Hair follicle dermal papilla cell (primary cell): ENCODE measurements at places on chromosomes 6 and 20. TPM values are rescaled to one million over a fixed set of nuclear protein-coding genes. Genes with fewer than 3 reads are reported as not detected.

Gene COX4I2
- not detected in 2 replicates for total RNA-seq

Gene BLOC1S5
- total RNA-seq: 12.6 and 14.8 TPM in 2 replicates

Gene POPDC3
- total RNA-seq: 46.9 and 50.3 TPM in 2 replicates

Gene VGLL2
- not detected in 2 replicates for total RNA-seq

Gene TSBP1
- total RNA-seq: not detected in 2 replicates

Gene PDE10A
- 0.24 and 0.97 TPM in 2 replicates for total RNA-seq

Gene KCNK16
- not detected in 2 replicates for total RNA-seq

Gene ULBP1
- 0.61 and 1.1 TPM in 2 replicates for total RNA-seq

Gene PNPLA1
- total RNA-seq: not detected in 2 replicates
